D721Med (cell line): ENCODE measurements at places on chromosomes 5 and 9.

GRCh38 chr5:74294231-74294705 is 346.3 kb downstream of the ENC1 start:
- no peak for DNase-seq

- no peak for DNase-seq
Observed at GRCh38 chr5:125700380-125700861, 722.8 kb upstream of the GRAMD2B start.

GRCh38 chr9:27386571-27387091 is 89.7 kb upstream of the EQTN start:
- no peak for DNase-seq

DNA sequence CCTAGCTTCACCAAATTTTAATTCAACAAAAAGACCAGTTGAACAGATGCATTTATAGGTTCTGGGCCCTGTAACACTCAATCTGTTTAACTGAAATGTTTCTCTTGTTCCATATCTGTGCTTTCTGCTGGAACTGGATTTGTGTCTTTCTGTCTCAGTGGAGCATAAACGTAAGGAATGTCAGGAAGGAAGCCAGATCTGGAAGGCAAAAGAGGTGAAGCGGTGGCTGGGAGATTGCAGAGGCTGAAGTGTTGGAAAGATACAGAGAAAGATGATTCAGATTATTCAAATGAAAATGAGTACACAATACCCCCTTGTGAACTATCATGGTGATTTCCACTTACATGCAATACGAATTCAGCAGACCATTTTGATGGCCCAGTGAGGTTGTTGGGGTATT is 406.8 kb downstream of the BRINP1 start:
- DNase-seq, result no peak

DNA sequence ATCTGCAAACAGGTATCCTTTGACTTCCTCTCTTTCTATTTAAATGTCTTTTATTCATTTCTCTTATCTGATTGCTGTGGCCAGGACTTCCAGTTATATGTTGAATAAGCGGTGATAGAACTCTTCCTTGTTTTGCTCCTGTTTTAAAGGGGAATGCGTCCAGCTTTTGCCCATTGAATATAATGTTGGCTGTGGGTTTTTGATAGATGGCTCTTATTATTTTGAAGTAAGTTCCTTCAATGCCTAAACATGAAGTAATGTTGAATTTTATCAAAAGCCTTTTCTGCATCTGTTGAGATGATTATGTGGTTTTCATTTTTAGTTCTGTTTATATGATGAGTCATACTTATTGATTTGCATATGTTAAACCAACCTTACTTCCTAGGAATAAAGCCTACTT is 300.5 kb upstream of the CTNND2 start:
- DNase-seq, result no peak

- no peak for DNase-seq
Observed at GRCh38 chr9:76158713-76159112, 235.5 kb downstream of the RFK start.

GRCh38 chr9:16652582-16652981 is 217.9 kb downstream of the BNC2 start:
- no peak for DNase-seq

DNA sequence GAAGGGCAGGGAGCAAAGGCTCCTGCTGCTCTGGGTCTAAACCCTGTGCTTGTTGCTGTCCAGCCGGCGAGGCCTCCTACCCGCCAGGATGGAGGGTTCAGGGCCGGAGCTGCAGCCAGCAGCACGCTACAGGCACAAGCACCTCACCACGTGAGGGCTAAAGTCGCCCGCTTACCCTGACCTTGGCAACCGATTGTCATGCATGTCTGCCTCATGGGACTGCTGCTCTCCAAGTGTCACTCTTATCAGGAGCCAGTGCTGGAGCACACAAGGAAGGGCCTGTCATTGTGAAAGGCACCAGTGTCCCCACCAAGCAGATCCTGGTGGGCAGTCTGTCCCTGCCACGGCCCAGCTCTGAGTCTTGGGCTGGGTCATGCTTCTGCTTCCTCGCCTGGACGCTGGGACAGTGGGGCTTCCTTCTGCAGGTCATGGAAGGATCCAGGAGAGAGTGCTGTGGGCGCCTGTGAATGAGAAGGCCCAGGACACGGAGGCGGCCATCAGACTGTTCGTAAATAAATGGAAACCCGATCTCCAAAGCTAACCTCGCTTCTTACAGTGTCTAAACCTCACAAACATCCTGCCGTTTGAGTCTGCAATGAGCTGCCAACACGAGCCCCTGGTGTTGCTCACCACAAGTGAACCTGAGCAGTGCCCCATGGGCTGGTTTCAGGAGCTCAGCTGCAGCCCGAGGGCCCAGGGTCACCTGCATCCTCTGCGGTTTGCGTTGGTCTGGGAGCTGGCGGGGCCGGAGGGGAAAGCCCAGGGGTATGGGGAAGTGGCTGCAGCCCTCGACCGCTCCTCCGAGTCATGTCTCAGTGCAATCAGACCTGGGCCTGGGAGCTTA is 58.2 kb upstream of the RXRA start:
- DNase-seq, result no peak

DNA sequence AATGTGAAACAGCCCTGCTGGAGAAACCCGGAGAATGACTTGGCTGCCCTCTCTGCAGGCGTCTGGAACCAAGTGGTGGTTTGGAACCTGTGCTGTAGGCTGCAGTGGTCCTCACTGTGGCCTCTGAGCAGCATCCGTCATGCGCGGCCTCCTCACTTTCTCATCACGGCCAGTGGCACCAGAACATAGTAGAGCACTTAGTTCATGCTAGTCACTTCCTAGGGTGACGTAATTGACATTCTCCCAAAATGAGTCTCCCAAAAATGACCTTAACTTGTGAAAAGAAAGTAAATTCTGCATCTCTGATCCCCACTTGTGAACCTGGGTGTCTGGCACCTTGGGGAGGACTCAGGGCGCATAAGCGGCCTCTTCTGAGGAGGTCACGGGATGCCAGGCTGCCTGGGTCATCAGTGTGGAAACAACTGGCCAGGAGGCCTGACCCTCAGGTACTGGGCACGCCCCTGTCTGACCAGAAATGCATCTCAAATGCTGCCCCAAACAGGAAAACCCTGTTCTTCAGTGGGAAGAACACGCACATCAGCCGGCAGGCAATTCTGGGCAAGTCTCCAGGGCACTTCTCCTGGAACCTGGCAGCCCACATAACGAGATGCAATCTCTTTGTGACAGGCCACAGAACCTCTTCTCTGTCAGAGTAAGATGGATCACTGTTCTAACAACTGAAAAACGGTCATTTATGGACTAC is 36.6 kb upstream of the SPTLC1 start:
- no peak for DNase-seq

DNA sequence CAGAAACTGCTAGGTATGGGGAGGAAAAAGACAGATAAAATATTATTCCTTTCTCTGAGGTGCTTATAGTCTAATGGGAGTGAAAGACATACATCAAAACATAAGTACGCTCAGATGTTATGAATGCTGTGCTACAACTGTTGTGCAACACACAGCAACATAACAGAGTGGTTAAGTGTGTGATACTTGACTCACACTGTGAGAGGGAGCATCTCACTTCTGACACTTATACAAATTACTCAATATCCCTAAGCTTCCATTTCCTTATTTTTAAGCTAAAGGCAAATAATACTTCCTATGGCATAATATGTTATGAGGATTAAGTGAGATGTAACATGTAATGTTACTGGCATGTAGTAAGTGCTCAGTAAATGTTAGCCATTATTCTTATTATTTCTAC is 110.6 kb upstream of the FER start:
- DNase-seq, result no peak

DNA sequence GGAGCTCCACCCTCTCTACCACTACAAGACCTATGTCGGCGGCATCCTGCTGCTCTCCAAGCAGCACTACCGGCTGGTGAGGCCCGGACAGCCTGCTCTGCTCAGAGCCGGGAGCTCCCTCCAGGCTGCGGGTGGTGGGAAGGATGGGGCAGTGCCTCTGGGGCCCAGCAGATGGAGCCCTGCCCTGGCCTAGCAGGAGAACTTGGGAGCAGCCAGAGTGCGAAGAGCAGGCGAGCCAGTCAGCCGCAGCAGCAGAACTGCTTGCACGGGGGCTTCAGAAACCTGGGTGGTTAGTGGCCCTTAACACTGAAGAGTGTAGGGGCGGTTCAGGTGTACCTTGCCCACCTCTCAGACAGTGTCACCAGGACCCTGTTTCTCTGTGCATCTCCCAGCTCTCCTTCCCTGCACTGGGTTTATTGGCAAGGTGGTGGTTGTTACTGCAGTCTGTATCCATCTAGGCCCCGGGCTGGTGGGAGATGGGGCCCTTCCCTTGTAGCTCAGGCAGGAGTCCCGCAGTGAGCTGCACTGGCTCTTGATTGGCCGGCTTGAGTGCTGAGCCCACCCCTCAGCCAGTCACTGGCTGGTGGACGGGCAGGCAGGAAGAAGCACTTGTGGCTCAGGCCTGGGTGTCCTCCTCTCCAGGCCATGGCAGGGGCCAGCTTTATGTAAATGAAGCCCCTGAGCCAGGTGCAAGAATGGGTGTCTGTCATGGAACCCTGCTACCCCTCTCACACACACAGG is 7.7 kb downstream of the B4GALT7 start:
- DNase-seq, result peak; percentile 86

- no peak for DNase-seq
Observed at GRCh38 chr9:35760651-35761050, 6.6 kb upstream of the MSMP start.

DNA sequence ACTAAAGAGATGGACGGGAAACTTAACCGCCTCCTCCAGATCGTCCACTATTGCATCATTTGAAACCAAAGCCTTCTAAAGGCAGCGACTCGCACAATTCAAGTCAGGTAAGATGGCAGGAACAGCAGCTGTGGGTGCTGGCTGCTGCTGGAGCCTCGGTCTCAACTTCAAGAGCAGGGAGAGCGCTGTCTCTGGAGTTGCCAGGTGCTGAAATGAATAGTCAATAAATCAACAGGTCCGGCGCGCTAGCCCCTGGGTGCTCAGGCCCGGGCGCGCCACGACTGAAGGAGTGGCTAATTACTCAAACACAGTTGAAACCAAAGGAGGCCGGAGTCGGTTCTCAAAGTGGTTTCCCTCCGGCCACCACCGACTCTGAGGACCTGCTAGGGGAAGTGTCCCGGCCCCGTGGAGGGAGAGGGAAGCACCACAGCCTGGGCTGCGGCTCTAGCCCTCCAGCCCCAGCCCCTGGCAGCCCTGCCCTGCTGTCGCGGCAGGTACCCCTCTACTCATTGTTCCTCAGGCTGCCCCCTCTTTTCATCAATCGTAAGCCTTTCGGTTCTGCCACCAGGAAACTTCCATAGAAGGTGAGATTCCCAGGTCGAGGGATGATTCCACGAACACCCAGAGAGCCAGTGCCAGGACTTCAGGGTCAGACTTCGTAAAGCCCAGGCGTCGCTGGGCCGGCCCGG is 804 bp downstream of the TTC39B start:
- no peak for DNase-seq

GRCh38 chr9:137972988-137973470 is 95.4 kb downstream of the CACNA1B start:
- no peak for DNase-seq

DNA sequence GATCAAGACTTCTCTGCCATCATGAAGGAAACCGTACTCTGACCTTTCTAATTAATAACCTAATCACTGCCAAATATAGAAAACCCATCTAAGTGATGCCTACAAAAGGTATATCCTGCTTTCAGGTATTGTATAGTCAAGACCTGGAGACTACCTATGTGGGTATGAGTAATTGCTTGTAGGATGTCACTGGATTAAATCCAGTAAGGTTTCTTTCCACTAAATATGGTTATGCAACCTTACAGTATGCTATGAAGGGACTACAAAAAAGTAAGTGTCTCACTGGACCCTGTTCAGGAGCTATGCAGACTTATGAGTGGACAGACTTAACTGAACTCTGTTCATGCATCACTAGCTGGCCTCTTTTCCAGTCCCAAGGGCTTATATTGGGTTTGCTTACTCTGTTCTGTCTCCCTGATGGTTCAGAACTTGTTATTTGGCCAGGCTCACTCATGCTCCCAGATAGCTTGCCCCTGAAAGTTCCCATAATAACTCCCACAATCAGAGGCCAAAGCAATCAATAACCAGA is 51.1 kb downstream of the PDE6A start:
- no peak for DNase-seq

DNA sequence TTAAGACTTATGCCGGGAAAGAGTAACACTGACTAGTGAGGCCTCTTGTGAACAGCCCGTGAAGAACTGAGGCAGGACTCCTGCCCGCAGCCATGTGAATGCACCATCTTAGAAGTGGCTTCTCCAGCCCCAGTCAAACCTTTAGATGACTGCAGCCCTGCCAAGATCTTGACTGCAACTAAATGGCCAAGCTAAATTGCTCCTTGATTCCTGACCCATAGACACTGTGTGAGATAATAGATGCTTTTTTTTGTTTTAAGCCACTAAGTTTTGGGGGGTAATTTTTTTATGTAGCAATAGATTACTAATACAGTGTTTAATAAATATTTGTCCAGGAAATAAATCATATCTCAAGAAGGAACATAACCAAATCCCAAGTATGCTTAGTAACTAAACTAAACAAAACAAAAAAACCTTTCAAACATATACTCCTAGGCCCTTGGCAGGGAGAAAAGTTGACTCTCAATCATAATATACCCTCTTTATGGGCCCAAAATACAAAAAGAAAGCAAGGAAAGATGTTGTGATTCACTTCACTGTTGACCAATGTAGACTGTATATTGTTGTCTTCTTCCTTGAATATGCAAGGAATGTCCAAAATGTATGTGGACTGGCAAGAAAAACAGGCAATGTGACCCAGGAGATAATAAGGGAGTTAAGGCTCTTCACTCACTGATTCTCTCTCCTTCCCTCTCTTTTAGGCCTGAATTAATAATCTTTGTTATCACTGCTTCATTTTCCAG is 79.7 kb upstream of the ZNF366 start:
- DNase-seq, result no peak

GRCh38 chr9:111411266-111411665 is 72.9 kb downstream of the ECPAS start:
- DNase-seq, result no peak

DNA sequence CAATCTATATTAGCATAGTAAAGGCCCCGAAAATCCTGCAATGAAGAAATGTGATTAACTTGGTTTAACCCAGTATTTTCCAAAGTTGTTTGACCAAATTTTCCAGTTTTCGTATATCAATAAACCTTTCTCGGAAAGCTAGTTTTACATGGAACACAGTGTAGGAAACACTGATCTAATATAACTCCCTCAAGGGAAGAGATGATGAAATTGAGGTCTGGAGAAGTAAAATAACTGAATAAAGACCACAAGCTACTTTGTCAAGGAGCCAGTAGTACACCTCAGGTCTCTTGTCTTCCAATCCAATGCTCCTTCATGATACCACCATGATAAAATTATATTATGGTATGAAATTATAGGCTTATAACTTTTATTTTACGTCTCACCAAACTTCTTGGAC is 118.1 kb upstream of the TARS1 start:
- no peak for DNase-seq

DNA sequence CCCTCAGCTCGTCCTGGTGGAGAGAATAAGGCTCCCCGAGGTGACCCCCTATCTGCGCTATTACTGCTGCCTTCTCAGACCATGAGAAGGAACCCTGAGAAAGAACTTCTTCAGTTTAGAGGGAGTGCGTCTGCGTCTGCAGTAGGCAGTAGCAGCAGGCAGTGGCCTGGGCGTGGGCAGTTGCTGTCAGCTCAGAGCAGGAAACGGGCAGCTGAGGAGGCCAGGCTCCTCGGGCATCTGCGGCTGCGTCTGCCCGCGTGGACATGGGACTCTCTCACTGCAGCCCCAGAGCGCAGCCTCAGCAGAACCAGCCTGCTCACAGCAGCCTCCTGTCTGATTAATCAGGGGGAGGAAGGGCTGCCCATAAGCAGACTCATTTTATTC is 49.8 kb upstream of the FCN1 start:
- no peak for DNase-seq
